ENCODE measurements at places on chromosomes 1 and 21.

- DNase-seq = no peak
Measured at GRCh38 chr1:113931451-113931851, 2.3 kb downstream of the HIPK1 start.

- no peak for DNase-seq
Measured at GRCh38 chr1:6688757-6689156, 12.9 kb downstream of the DNAJC11 start.

DNA sequence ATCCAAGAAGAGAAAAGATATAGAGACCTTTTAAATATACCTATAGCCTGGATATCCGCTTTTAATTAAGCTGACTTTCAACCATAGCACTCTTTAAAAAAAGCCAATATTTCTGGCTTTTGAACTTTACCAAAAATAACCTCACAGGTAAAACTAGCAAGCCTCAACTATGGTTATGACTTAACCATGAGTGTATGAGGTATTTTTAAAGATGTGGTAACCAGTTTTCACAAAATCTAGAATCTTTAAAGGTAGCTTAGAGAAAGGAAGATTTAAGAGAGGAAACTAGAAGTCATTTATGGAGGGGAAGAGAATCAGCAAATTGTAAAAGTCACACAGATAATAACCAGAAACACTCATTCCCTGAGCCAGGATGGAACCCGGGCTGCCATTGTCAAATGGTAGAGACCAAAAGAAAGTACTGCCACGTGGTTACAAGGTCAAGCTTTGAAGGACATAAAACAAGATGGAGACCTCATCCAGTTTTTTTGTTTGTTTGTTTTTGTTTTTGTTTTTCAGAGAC lies 288.4 kb upstream of the RGS18 start:
- no peak for DNase-seq

DNA sequence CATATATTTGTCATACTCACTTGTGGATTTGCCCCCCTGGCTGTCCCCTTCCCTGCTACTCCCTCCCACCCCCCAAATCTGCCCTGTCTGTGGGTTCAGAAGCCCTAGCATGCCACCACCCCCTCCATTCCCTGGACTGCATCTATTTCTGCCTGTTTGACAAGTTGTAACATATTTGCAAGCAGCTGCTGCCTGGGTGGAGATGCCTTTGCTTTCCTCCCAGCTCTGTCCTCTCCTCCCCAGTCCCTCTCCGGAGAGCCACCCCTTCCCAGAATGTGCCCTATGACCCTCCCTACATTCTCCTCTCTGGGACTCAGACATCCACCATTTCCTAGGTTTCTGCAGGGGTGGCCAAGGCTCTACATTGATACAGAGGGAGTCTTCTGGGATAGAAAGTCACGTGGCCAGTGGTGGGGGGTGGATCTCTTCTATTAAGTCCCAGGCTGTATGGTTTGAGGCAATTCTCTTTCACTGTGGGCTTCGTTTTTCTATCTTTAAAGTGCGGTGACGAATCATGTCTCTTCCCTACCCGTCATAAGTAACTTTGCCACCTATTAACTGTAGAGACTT lies 6.0 kb upstream of the MYOG start:
- DNase-seq = no peak

GRCh38 chr1:67711158-67711854 lies 26.3 kb downstream of the GADD45A start:
- DNase-seq = no peak

DNA sequence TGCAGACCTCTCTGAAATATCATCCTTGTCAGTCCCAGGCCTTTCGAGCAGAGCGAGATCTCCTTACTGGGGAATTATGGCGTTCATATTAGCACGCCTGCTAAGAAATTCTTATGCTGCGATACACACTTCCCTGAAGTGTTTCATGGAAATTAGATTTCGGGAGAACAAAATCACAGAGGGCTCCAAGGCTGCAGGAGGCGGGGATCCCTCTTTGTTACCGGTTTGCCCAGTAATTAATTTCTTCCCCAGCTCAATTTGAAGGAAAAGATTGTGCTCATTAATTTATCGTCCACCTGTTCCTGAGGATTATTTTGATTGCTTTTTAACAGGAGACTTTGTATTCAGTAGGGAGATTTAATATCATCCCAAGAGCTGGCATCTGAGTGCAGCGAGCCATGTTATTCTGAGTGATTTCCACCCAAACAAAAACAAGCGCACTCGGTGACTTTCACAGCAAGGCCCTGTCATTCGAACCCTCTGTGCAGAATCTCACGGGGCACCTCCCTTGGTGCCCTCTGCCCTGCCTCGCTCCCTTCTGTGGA lies 202.3 kb upstream of the GALNT2 start:
- no peak for DNase-seq

- DNase-seq = no peak
Measured at GRCh38 chr1:186375929-186376319, 286 bp downstream of the ODR4 start.

DNA sequence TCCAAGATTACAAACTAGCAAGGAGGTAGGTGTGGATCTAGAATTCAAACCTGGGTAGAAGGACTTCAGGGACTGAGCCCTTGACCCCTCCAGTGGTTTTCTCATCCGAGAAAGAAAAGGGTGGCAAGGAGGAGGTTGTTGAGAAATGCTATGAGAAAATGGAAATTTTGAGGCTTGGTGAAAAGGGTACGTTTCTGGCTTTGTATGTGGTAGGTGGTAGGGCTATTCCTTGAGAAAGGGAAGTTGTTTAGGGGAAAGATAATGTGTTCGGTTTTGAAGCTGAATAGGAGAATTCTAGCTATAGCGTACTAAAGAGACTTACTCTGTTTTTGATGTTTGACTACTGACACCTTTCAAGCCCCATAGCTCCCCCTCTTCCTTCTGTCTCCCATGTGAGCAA lies 133.8 kb downstream of the CNIH3 start:
- DNase-seq = no peak

DNA sequence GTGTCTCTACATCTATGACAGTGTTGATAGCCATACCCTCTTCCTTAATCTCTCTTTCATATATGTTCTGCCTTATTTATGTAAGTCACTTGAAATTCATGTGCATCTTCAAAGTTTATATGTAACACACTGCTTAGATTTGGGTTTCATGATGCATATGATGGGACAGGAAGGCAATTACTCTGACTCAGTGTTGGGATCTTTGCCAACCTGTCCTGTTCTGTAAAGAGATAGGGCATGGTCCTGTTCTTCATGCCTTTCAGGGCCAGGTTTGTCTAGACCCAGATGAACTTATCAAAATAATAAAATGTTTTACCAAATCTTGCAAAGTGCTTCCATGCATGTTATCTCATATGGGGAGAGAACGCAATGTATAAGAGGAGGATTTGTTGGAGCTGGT lies 69.5 kb downstream of the TMPRSS15 start:
- no peak for DNase-seq

DNA sequence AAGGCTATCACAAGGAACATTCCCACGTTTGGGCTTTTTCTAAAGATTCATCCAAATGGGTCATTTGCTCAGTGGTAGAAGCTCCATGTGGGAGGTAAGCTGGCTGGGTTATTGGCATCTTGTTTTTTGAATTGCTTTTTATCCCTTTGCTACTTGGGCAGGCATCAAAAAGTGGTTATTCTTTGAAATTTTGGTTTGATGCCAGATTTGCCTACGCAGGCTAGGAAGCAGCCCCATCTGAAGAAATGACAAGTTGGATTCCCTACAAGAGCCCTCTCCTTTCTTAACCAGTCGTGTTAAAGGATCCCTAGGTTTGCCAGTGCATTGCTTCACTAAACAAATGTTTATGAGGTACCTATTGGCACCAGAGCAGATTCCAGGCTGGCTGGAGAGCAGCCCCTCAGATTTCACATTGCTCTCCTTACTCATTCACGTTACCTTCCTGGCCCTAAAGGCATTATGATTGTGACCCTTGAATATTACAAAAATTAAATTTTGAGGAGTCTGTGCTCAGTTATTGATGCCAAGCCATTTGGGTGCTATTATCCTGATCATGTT lies 38.8 kb downstream of the ARID1A start:
- no peak for DNase-seq

DNA sequence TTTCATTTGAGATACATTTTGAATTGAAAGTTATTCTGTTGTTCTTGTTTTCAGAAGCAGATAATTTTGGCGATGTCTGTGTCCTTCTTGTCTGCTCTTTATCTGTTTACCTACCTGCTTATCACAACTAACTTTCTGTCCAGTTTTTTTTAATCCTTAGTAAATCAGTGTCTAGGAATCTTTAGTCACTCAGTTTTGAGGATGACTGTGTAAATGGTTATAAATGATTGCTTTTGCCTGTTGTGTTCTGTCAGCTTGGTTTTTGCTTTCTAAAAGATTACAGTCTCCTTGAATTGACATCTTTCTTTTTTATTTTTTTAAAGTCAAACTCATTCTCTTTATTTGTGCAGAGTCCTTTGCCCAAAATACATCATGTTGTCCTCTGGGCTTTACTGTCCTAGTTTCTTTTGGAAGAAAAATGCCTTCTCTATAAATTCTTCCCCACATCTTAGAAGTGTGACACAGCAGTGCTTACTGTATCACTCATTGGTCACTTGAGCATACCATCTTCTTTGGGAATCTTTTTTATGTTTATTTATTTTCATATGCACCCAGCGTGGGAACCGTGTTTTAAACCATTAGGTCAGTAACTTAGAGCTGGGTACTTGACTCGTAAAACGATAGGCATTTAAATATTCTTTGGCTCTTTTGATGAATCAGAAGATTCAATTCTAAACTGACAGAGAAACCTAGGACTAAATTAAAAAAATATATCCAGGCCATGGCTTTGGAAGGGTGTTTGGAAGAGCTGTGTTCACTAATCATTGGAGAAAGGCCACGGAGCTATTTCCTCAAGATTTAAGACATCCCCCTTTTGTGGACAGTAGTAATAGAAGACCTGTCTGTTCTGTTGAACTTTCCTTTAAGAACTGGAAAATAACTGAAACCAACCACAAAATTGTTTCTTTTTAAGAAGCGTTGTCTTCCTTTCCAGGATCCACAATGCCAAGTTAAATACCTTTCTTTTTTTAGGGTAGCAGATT lies 20.9 kb downstream of the LAMC1 start:
- no peak for DNase-seq

DNA sequence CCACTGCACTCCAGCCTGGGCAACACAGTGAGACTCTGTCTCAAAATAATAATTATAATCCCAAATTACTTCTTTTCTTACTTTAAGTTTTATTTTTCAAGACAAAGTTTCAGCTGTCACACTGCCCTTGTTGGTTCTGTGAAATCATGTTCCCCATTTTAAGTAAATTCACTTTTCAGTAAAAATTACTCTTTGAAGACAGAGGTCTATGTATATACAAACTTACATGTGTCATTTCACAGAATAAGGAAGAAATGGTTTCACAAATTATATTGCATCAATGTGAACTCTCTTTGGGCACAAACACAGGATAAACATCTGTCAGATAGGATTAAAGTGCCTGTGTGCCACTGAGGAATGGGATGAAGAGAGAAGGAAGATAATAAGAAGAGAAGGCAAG lies 33.1 kb upstream of the ETS2 start:
- no peak for DNase-seq

DNA sequence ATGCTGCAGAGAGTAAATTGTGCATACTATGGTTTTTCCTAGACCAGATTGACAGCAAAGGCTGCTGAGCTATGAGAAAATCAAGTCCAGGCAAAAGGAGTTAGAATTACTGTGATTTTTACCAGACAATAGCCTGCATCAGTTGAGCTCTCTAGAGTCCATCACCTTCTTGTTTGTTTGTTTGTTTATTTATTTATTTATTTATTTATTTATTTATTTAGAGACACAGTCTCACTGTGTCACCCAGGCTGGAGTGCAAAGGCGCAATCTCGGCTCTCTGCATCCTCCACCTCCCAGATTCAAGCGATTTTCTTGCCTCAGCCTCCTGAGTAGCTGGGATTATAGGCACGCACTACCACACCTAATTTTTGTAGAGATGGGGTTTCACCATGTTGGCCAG lies 24.2 kb upstream of the ABCB10 start:
- DNase-seq = no peak

DNA sequence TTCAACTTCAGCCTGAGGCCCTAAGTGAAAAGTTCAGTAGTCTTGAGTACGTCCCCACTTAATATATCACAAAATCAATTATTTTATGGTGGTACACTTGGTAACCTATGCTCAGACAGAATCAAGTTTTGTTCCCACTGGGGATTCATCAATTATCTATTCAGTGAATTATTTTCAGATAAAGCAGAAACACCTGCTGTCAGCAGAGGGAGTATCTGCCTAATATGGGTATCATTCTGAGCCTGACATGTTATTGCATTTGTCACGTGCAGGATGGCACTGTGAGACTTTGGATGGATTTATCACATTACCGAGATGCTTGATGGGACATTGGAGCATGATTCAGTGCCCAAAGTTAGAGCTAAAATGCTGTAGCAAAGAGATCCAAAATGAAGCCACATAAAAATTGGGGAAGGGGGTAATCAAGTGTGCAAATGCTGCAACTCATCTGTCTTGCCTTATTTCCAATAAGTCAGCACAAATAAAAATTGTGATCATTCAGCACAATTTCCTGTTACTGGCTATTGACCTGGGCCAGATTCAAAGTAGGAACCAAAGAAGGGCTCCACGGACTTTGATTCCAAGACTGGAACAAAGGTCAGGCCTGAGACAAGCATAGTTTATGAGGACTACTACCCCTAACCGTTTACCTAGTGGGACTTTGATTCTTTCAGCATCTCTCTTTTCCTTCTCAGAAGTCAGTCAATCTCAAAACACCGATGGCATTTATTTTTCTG lies 657.6 kb downstream of the LMO4 start:
- DNase-seq = no peak

GRCh38 chr21:35697321-35697808 lies 363.0 kb downstream of the SETD4 start:
- peak; percentile 77 for DNase-seq

GRCh38 chr1:111507411-111508201 lies 4.2 kb upstream of the ADORA3 start:
- DNase-seq = peak; percentile 79

GRCh38 chr1:204091787-204092312 lies 18.9 kb downstream of the SOX13 start:
- DNase-seq = no peak

DNA sequence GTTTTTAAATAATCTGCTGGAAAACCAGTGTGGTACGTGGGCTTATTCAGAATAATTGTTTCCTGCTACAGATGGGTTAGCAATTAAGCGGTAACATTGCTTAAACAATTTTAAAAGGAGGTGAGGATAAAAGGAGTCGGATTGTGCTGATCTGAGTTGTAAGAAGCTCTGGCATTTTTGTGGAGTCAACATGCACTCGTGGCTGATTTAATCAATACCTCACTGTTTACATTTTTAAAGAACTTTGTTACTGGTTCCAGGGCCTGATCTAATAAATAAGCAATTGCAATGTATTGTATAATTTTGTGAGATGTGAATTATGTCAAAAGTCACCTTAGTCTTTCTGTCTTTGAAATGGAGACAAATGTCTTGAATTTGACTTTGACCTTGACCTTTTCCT lies 474.0 kb downstream of the SETD4 start:
- no peak for DNase-seq

- no peak for DNase-seq
Measured at GRCh38 chr1:240174734-240175133, 83.1 kb downstream of the FMN2 start.

- DNase-seq = no peak
Measured at GRCh38 chr1:4062041-4062440, 162.0 kb upstream of the C1orf174 start.

GRCh38 chr1:38964140-38964548 lies 22.5 kb upstream of the RHBDL2 start:
- no peak for DNase-seq

Data from SHP77 (cell line).